ENCODE measurements at places on chromosomes 7 and 10.

- no peak for DNase-seq
Measured at GRCh38 chr7:100708395-100708794, 2.5 kb downstream of the POP7 start.

- no peak for DNase-seq
Measured at GRCh38 chr7:18829858-18830285, 287.6 kb downstream of the TWIST1 start.

DNA sequence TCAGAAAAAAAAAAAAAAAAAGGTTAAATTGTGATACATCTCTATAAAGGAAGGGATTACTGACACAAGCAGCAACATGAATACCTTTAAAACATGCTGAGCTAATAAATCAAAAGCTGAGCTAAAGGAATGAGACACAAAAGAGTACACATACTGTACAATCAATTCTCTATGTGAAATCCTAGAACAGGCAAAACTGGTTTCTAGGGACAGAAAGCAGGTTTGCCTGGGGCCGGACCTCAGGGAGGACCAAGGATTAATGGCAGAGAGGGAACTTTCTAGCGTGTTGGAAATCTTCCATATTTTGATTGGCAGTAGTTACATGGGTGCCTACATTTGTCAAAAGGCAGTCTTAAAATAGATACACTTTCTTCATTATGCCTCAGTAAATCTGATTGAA, 52.5 kb downstream of the KLRG2 start:
- DNase-seq, result no peak

DNA sequence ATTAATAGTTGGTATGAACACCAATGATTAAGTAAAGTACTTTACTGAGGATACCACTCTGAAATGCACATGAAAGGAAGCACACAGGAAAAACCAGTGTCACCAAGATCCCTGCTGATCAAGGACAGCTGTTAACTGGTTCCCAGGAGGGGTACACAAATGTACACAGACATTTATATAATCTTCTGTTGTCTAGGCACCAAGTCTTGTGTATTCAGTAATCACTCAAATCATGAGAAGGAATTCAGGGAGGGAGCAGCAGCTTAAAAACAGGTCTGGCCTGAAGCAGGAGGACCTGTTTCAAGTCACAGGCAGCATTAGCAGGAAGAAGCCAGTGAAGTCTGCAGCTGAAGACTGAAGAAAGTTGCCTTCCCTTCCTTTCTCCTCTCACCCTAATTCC, 18.7 kb downstream of the MPP7 start:
- DNase-seq, result no peak
